ENCODE measurements at places on chromosomes 16 and 17.

- no peak for DNase-seq
These were observed 10.4 kb downstream of the CDIPT start for GRCh38 chr16:29852654-29853053.

GRCh38 chr16:70611224-70611598 lies 35.1 kb upstream of the IL34 start:
- no peak for DNase-seq

DNA sequence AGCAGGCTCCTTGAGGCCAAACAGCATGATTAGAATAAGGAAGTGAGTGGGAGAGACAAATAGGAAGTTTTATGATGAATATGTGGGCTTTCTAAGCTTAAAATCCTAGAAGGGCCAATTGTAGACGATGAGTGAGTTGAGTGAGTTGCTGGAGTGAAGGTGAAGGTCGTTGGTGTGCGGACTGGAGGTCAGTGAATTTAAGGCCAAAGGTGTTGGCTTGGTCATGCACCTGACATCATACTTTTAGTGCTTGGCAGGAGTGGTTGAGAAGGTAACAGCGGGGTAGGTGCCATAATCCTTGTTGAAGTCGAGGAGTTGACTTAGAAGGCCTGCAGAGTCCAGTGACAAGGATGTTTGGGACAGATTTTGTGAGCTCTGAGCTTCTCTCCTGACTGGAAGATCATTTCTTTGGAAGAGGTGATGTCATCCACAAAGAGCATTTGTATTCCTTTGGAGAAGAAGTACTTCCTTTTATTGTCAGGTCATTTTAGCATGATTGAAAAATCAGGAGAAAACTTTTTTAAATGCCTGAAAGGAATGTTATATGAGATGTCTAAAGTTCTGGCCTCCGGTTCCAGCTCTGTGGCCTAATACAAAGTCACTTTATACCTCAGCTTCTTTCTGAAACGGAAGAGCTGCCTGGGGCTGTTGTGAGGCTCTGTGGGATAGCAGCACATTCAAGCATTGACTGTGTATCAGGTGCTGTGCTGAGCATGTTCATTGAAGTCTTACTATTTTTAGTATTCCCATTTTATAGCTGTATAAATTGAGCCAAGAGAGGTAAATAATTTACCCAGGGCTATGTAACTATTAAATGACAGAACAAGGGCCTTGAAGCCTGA lies 53.6 kb upstream of the TBX2 start:
- no peak for DNase-seq

GRCh38 chr17:28228109-28228840 lies 90.7 kb upstream of the TMEM97 start:
- no peak for DNase-seq

GRCh38 chr17:45238155-45238774 lies 16.6 kb downstream of the FMNL1 start:
- no peak for DNase-seq

GRCh38 chr17:4600563-4600962 lies 16.2 kb downstream of the SMTNL2 start:
- DNase-seq: no peak

- DNase-seq: no peak
These were observed 986 bp upstream of the ELOB start for GRCh38 chr16:2777903-2778629.

DNA sequence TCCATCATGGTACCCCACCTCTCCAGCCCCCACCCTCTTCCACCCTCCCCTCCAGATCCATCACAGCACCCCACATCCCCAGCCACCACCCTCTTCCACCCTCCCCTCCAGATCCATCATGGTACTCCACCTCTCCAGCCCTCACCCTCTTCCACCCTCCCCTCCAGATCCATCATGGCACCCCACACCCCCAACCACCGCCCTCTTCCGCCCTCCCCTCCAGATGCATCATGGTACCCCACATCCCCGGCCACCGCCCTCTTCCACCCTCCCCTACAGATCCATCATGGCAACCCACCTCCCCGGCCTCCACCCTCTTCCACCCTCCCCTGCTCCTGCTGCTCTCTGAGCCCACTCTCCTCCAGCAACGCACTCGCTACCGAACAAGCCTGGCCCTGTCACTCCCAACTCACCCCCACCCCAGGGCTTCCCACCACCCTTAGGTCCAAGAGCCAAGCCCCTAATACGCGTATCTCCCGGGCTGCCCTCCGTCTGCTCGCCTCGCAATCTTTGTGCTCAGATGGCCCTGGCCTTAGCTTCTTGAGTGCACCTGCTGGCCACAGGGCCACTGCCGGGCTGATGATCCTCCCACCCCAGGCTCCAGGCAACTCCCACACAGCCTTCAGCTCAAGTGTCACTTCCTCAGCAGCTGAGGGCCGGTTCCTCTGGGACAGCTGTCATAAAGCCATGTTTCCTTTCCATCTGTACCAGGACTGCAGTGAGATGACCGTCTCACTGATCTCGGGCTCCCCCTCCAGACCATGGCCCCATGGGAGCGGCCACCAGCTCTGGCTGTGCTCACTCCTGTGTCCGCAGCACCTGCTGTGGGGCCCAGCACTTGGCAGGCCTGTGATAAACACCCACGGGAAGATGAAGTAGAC lies 25.5 kb downstream of the KDM8 start:
- no peak for DNase-seq

- DNase-seq: no peak
These were observed 5.5 kb upstream of the C16orf96 start for GRCh38 chr16:4550591-4550990.

GRCh38 chr16:73047536-73048291 lies at the start of gene ZFHX3:
TSS of gene ZFHX3 (minus strand) at chr16:73048128. CDS start at chr16:72960145, 87,983 bp downstream.
- peak; percentile 48 for DNase-seq

GRCh38 chr17:32520104-32520701 lies 33.4 kb downstream of the CDK5R1 start:
- peak; percentile 29 for DNase-seq

GRCh38 chr17:39209317-39210092 lies 9.4 kb downstream of the RPL19 start:
- DNase-seq: peak; percentile 68

GRCh38 chr17:31067691-31068184 lies 27.0 kb upstream of the NF1 start:
- no peak for DNase-seq

- no peak for DNase-seq
These were observed 231.0 kb downstream of the C16orf95 start for GRCh38 chr16:87086156-87086555.

DNA sequence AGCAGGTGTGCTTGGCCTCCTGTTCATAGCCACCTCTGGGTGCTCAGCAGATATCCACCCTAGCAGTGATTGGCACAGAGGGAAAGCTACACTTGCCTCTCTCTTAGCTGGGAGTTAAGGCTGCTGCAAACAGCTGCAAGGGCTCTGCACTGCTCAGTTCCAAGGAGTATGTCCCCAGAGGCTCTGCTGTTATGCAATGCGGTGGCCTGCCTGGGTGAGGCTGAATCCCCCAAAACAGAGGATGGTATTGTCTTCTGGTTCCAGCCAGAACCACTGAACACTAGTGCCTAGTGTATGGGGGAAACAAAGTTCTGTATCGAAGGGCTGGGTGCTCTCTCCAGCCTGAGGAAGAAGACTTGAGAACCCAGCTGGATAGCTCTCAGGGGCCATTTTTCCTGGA lies 16.8 kb downstream of the TMEM94 start:
- DNase-seq: no peak

DNA sequence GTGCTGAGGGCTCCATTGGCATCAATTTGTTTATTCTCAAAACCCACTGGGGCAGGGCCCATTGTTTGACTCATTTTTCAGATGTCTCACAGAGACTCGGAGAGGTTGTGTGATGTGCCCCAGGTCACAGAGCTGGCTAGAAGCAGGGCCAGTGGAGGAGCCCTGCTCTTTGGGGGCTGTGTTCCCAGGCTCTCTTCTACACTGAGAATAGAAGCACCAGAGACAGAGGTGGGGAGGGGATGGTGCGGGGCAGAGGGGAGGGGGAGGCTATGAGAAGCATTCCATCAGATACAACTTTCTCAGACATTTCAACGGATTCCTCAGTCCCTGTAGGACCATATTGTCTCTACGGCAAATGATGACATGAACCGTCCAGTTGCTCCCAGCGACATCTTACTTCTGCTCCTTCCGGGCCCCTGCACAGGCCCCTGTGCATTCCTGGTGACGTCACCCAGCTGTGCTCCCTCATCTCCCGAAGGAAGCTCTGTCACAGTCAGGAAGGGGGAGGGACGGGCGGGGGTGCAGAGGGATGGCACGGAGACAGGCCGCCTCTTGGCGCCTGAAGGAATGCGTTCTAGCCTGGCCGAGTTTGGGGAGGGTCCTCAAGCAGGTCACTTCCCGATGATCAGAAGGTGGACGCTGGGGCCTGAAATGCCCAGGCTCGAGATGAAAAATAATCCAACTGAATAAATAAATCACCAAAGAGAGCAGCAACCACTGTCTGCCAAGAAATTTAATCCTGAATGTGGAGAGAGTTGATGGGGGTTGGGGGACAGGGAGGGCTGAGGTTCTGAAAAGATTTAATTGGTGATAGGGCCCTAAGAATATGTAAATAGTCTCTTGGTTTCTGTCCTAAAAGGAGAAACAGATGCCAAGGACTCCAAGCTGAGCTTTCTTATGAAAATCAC lies 114.1 kb downstream of the NOG start:
- no peak for DNase-seq

DNA sequence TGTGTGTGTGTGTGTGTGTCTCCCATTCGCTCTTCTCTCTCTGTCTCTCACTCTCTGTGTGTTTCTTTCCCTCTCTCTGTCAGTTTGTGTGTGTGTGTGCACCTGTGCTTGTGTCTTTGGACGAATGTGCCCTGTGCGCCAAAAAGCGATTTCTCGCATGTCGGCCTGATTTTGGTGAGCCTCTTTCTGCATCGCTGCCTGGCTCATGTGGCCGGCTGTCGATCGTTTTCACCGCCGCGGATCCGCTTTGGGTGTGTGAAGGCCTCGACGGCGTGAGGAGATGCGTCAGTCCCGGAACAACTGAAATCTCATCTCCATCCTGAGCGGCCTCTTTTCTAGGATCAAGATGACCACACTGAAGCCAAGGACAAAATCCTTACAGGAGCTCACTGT lies 609.0 kb downstream of the KCNJ18 start:
- no peak for DNase-seq

GRCh38 chr16:70250748-70251628 lies 752 bp downstream of the EXOSC6 start:
- no peak for DNase-seq

- DNase-seq: no peak
These were observed 43.0 kb downstream of the GAN start for GRCh38 chr16:81357711-81358260.

- no peak for DNase-seq
These were observed 292.7 kb downstream of the HAPSTR1 start for GRCh38 chr16:9384141-9384540.

GRCh38 chr16:67245674-67246080 lies 1.6 kb downstream of the FHOD1 start:
- no peak for DNase-seq

DNA sequence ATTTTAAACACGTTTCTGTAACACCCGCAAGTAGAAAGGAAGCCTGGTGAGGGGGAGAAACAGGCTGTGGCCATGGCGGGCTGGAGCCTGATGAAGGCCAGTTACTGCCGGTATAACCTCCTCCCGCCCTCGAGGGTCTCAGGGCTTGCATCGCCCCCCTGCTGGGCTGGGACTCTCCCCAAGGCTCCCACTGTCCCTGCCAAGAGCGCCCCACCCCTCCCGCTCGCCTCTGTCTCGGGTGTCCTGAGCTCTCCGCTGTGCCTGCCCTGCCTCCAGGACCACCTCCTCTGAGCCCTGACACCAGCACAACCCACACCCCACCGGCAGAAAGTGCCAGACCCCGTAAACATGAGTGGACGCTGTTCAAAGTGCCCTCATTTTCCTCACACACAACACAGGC lies 18.7 kb downstream of the TMEM204 start:
- DNase-seq: no peak
